Cerebellum (tissue), 4 donors: ENCODE measurements at places on chromosomes 13 and 19. TPM values are rescaled to one million over a fixed set of nuclear protein-coding genes. Genes with fewer than 3 reads are reported as not detected.

SOX1 gene
- 6.9 TPM for total RNA-seq

SIGLECL1 gene
- total RNA-seq = not detected

DNA sequence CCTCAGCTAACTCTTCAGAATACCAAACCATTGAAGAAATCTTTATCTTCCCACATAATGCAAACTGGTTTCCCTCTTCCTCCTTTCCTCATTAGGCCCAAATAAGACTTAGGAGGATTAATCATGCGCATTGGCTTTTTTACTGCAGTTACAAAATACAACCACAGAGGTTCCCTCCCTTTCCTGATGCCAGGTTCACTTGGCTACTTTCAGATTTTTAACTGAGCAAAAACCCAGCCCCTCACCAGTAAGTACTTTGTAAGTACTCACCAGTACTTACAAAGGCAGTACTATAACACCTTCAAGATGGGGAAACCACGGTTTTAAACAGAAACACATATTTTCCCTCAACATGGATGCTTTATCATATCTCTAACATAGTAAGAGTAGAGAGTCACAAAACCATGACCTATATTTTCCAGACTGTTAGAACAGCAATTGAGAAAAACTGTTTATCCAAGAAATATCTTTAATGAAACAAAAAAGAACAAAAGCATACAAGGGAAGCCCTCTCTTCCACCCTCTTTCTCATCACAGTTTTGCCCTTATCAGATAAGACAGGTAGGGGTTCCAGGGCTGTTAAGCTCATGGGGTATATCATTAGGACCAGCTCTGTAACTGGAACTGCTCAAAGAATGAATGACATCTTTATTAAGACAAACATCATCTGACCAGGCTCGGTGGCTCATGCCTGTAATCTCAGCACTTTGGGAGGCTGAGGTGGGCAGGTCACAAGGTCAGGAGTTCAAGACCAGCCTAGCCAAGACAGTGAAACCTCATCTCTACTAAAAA is 12.7 kb downstream of the FOXO1 start:
- DNase-seq = no peak

GRCh38 chr19:7622933-7623685 is 6.2 kb downstream of the XAB2 start:
- DNase-seq = no peak

DNA sequence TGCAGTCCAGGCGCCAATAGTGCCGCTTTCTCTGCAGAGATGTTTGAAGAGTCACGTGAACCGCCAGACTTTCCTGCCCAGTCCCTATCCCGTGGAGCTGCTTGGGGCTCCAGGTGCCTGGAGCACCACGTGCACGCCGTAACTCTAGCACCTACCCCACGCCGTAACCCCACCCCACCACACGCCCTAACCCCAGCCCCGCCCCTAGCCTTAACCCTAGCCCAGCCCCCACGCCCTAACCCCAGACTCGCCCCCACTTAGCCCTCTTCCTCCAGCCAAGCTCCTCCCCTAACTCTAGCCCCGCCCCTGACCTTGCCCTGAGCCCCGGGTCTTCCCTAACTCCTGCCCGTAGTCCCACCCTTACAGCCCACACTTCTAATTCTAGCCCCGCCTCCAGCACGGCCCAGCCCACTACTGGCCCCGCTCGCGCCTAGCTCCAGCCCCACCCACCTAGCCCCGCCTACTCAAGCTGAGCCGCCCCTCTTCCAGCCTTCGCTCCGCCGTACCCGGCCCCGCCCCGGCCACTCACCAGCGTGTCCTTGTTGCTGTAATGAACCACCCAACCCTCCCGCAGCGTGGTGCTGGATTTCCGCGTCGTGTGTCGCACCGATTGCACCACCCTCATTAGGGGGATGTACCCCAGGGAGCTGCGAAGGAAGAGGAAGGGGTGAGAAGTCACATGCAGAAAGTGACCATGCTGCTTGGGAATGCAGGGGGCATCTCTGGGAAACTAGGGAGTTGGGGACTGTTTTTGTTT is 19.5 kb downstream of the PRKD2 start:
- no peak for DNase-seq

DNA sequence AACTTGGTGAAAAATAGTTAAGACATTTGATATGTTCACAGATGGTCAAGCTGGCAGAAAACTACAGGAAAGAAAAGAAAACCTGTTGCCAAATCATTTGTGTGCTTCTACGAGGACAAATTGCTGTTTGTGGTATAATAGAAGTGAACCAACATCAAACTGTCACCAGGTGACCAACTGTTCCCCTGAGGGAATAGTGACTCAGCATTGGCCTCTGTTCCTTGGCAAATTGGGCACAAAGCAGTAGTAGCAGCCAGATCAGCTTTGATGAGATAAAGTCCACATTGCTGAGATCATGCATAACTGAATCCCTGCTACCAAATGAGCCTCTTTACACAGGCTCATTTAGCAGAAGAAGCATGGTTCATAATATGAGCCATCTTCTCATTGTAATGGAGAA is 103.5 kb downstream of the POSTN start:
- DNase-seq = no peak

DNA sequence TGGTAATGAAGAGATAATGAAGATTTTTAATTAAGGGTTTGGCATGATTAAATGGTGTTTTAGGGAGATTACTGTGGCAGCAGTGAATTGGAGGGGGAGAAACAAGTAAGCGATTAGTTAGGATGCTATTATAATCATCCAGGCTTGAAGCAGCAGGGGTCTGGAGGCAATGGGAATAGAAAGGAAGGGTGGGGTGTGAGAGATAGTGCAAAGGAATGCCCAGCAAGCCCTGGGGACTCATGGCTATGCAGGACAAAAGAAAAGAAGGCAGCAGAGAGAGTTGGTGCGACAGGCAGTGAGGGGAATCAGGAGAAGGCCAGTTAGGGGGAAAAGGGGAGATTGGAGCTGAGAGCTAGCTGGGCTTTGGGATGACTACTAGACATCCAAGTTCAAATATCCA is 34.5 kb downstream of the SOX21 start:
- DNase-seq = no peak

DNA sequence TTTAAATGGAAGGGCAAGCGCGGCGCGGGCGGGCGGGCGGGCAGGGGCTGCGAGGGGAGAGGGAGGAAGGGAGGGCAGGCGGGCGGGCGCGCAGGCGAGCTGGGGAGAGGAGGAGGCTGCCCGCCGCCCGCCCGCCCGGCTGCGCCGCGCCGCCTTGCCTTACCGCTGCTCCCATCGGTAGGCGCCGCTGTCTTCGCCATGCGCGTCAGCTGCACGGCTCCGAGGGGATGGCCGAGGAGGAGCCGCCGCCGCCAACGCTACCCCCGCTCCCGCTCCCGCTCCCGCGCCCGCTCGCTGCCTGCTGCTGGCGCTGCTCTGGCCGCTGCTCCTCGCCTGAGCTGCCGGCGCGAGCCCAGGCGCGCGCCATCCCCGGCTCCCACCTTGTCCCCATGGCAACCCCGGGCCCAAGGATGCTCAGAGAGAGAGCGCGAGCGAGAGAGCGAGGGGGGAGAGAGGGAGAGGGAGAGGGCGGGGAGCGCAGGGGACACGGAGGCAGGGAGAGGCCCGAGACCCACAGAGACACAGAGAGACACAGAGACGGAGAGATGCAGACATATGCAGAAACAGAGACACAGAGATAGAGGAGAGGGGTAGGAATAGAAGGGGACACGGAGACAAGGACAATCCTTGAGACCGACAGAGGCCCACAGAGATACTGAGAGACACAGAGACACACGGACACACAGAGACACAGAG is 40.3 kb downstream of the DEDD2 start:
- DNase-seq = peak; percentile 88

GRCh38 chr13:28889086-28889732 is 69.1 kb downstream of the MTUS2 start:
- DNase-seq = no peak

DNA sequence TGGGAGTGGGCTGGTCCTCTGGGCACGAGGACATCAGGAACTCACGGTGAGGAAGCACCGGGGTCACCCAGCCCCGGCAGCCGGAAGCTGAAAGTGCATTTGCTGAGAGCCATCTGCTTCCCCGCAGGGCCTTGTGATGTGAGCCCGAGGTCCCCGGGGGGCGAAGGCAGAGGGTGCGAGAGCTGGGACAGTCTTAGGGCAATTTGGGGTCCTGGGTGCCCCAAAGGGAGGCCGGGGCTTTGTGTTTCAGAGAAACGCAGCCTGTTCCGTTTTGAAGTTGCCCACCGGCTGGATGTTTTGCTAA is 4.8 kb downstream of the F2RL3 start:
- no peak for DNase-seq

DNA sequence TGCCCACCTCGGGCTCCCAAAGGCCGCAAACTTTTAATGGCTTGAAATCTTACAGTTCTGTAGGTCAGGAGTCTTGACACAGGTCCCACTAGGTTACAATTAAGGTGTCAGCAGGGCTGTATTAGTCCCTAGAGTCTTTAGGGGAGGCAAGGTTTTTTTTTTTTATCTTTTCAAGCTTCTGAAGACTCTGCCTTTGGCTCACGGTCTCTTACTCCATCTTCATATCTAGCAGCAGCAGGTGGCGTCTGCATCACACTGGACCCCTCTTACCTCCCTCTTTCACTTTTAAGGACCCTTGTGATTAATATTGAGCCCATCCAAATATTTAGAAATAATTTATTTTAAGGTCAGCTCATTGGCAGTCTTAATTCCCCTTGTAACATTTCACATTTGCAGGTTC is 11.6 kb downstream of the MIR17HG start:
- no peak for DNase-seq
